ENCODE measurements at places on chromosomes 13 and 19. TPM values are rescaled to one million over a fixed set of nuclear protein-coding genes. Genes with fewer than 3 reads are reported as not detected.

DNA sequence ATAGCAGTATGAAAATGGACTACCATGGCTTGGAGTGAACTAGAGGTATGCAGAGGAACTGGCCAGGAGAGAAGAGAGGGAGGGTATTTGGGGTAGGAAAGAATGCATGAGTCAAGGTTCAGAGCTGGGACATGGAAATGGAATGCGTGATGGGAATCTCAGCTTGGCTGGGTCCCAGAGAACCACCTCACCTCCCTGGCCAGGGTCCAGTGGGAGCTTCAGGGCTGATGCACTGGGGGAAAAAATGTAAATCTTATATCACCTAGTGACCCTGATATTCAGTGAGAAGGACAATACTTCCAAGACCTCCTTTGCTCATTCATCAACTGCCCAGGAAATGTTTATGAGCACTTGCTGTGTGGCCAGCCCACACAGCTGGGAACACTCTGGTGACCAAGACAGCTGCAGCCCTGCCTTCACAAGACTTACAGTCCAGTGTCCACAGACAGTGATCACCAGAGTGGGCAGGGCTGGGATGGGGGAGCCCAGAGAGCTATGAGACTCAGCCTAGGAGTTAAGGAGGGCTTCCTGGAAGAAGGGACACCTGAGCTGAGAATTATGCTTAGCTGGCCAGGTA, 12.8 kb downstream of the IGSF23 start:
- DNase-seq = peak; percentile 89

- DNase-seq = peak; percentile 39
These were observed 16.6 kb downstream of the PRR22 start for GRCh38 chr19:5767949-5768348.

GRCh38 chr13:44792096-44792495, 197.2 kb downstream of the NUFIP1 start:
- DNase-seq = no peak

- DNase-seq = no peak
These were observed at the start of gene ERICH4 for GRCh38 chr19:41442473-41443355. TSS of gene ERICH4 (plus strand) at chr19:41443156. CDS start at chr19:41443170, 14 bp downstream.

DNA sequence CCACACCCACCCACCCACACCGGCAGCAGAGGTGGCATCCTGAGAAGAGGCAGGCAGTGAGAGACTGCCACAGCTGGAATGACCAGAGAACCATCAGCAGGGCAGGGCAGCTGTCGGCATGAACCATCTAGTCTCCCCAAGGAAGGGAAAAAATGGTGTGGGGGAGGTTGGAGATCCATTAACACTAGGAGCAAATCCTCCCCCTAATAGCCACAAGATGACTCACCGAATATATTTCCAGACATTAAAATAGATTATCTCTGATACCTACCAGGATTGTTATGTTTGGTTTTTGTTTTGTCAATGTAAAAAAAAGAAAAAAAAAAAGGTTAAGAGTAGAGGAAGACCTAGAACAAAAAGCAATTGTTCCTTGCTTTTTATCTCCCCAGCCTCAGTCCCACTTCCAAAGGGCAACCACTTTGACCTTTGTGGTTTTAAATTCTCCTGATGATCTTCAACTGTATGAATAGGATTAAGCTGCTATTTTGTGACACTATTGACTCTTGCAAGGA, 34.2 kb downstream of the THSD1 start:
- DNase-seq = peak; percentile 66

GRCh38 chr19:14614099-14614412, 31.2 kb downstream of the CLEC17A start:
- no peak for DNase-seq

- DNase-seq = no peak
These were observed 42.8 kb downstream of the TRPM4 start for GRCh38 chr19:49200238-49200862.

DNA sequence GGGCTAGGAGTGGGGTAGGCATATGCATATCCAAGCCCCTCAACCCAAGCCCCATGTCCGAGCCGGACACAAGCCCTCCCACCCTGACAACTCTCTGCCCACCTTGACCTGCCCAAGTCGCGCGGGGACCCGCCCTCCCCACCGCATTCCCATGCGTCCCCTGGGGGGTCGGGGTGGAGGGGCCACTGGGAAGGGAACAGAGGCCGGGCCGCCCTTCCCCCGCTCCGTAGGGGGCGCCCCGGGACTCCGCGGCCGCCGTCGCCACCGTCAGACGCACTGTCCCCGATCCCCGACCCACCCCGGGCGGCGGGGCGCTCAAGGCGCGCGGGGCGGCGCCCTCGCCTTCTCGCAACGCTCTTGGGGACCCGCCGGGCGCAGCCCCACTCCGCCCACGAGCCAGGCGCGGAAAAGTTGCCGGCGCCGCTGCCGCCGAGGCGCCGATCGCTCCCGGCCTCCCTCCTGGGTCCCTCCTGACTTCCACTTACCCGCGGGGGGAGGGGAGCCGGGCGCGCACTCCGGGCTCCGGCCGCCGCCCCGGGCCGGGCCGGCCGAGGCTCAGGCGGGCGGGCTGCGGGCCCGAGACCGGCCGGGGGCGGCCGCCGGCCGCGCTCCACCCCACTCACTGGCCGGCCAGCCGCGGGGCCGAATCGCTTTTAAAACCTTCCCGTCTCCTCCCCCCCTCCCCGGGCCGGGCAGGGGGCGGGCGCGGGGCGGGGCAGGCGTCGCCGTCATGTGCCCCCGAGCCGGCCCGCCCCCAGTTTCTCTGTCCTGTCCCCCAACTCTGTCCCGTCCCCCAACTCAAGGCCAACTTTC, 34.4 kb upstream of the NANOS3 start:
- no peak for DNase-seq

DNA sequence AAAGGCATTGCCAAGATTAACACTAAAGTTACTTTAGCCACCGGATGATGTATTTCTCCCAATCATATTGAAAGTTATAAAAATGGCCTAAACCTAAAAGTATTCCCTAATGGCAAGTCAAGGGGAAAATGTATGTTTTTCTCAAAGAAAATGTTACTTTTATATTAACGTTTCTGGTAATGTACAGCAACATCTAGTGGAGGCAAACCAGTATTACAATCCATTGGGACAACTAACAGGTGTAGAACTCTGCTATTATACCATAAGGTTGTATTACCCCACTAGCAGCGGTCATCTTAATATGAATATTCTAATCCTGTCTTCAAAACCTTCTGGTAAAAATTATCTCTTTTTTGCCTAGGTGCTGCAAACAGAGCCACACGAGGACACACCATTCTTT, 69.2 kb downstream of the ZNF100 start:
- peak; percentile 4 for DNase-seq

GRCh38 chr13:41696163-41697003, 239.0 kb downstream of the RGCC start:
- peak; percentile 2 for DNase-seq

DNA sequence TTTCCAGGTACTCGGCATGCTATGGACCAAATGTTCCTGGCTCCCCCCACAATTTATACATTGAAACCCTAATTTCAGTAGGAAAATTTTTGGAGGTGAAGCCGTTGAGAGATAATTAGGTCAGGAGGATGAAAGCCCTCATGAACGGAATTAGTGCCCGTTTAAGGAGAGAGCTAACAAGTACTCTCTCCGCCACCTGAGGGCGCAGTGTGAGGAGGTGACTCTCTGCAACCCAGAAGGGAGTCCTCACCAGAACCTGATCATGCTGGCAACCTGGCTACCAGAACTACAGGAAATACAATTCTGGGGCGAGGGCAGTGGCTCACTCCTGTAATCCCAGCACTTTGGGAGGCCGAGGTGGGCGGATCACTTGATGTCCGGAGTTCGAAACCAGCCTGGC, 397.8 kb downstream of the SLITRK5 start:
- DNase-seq = peak; percentile 20

GRCh38 chr19:10551698-10552301, 8.1 kb downstream of the ATG4D start:
- DNase-seq = no peak

The PLVAP gene
- total RNA-seq = not detected

The IFNL1 gene
- total RNA-seq = not detected

The SELENOV gene
- not detected for total RNA-seq

The RDH13 gene
- total RNA-seq = 19.1 TPM

All from HepG2 (cell line).